ENCODE measurements at places on chromosomes 12 and 14.
A peak's percentile ranks its signal among the peaks of the same experiment; 100 is the strongest.

GRCh38 chr14:101888182-101888581, 76.2 kb upstream of the DYNC1H1 start:
- DNase-seq = no peak

DNA sequence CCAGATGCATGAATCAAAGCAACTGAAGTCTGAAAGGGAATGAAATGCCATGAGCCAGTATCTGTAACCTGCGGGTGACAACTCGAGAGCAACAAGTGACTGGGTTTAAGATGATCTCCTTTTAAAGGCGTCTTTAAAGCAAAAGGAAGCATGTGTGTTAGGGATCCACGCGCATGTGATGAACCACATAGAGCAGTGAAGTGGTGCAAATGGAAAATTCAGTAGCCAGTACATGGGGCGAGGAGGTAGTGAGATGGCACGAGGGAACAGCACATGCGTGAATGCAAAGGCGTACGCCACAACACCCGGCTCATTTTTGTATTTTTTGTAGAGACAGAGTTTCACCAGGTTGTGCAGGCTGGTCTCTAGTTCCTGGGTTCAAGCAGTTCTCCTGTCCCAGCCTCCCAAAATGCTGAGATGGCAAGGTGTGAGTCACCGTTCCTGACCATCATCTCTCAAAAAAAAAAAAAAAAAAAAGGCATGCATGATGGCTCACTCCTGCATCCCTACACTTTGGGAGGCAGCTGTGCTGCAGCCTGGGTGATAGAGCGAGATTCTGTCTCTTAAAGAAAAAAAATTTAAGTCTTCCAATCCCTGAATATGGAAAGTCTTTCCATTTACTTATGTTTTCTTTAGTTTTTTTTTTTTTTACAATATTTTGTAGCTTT, 24.6 kb upstream of the BCL7A start:
- DNase-seq = no peak

- DNase-seq = no peak
Measured at GRCh38 chr14:66174453-66174891, 311.7 kb upstream of the CCDC196 start.

DNA sequence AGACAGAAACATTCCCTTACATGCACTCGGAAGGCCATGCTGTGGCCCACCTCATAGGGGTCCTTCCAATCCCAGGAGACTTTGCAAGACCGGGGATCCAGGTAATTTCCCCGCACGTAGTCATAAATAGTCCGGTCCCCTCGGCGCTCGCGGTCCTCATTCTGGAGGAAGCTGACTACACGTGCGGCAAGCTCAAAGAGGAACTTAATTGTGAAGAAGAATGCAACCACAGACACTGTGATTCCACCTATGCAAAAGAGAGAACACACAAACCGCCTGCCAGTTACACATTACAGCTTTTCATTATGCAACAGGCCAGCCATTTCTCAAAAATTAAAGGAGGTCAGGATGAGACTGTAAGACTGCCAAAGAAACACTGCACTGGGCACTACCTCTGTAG, 28.4 kb downstream of the AREL1 start:
- no peak for DNase-seq

GRCh38 chr14:51996148-51996746, 6.9 kb downstream of the RTRAF start:
- DNase-seq = peak; percentile 22

- DNase-seq = no peak
Measured at GRCh38 chr12:6635375-6635855, 344 bp downstream of the LPAR5 start.

DNA sequence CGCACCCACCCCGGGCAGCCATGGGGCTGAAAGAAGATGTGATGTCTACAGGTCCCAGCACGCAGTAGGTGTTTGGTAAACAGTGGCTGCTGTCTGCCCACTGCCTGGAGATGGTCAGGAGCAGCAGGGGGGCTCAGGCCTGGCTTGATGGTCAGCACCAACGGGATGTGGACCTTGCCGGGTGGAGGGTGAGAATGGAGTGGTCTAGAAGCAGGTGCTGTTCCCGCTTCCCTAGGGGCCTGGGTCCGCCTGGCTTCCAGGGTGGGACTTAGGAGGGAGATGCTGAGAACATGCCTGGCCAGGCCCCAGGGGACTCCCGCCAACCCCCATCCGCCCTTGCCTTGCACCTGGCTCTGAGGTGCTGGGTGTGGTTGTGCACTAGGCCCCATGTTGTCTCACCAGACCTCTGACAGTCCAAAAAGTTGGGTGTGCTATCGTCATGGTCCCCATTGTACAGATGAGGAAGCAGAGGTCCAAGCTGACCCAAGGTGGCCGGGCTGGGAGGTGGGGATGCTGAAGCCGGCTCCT, 12.9 kb downstream of the FAM222A start:
- DNase-seq = no peak

GRCh38 chr12:76946446-76946845, 67.6 kb upstream of the CSRP2 start:
- DNase-seq = no peak

- no peak for DNase-seq
Measured at GRCh38 chr12:52977170-52977569, 28.3 kb downstream of the KRT18 start.

- no peak for DNase-seq
Measured at GRCh38 chr14:105497671-105498429, 6.8 kb downstream of the TEDC1 start.

DNA sequence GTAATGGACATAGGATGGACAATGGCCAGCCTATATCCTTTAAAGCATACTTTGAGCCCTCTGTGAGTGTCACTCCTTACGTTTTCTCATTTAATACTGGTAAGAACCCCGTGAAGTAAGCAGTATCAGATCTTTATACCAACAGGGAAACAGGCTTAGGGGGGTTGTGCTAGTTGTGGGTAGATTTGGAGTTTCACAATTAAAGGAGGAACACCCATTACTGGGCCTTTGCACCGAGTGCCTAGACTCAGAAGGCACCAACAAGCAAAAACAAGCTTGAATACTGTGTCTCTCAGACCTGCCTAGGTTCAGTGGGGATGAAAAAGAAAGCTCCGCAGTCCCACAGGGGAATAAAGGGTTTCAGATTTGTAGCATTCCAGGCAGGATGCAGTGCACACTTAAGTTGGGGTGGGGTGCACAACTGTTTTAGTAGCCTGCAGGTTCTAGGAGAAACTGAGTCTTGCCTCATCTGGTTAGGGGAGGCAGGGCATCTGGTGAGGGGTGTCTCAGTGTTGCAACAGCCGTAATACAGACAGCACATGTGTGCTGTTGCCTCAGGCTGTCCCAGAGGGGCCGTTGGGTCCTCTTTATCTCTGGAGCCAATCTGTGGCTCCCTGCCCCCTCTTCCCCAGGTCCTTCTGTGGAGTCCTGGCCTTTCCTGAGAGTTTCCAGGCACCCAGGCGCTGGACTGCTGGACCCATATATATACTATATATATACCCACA, 51.2 kb downstream of the IRAK3 start:
- DNase-seq = no peak

DNA sequence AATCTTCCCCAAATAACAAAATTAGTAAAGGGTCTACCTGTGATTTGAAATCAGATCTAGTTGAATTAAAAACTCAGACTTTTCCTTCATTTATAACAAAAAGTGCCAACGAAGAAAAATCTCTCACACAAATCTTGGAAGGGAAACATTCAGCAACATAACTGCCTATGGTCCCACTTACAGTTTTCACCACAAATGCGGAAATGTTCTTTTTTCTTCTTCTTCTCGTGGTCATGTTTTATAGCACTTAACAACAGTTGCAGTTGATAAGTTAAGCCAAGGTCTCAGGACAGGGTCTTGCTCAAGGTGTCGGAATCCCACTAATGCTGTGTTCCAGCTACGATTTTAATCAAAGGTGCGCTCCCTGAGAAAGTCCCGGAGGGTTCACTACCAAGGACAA, 10.1 kb downstream of the RNASE6 start:
- no peak for DNase-seq

DNA sequence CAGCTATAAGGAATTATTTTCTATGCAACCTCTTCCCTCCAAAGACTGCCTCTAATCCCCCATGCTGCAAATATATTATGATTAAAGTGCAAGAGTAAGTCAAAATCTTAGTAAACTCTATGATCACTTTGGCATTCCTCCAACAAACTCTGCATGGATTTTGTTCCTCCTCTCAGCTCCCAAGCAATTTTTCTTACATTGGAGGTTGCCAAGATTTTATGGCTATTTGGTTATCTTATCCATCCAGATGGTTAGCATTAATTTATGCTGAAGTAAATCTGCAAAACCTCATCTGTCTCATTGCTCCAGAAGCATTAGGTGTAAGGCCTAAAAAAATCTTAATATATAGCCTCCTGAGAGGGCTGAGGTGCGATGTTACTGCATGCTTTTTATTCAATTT, 228.1 kb downstream of the CHST11 start:
- no peak for DNase-seq

- DNase-seq = no peak
Measured at GRCh38 chr14:51929166-51929565, 60.2 kb upstream of the RTRAF start.

- no peak for DNase-seq
Measured at GRCh38 chr14:51539571-51540037, 112.1 kb upstream of the FRMD6 start.

GRCh38 chr14:103499709-103500108, 22.9 kb downstream of the CKB start:
- DNase-seq = no peak

DNA sequence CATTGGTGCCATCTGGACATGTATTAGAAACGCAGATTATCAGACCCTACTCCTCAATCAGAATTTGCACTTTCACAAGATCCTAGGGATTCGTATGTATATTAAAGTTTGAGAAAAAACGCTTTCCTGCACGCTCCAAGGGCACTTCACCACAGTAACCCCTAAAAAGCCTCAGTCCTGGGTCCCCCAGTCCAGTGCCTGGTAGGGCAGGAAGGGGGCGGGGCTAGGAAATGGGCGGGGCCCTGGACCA, 369 bp downstream of the DEPDC4 start:
- no peak for DNase-seq

- DNase-seq = no peak
Measured at GRCh38 chr14:92579244-92579936, 65.8 kb downstream of the RIN3 start.

- DNase-seq = no peak
Measured at GRCh38 chr12:75488553-75488952, 8.0 kb downstream of the GLIPR1 start.

- DNase-seq = no peak
Measured at GRCh38 chr12:4580281-4580688, 18.3 kb downstream of the DYRK4 start.

- no peak for DNase-seq
Measured at GRCh38 chr14:65993996-65994395, 492.2 kb upstream of the CCDC196 start.

DNA sequence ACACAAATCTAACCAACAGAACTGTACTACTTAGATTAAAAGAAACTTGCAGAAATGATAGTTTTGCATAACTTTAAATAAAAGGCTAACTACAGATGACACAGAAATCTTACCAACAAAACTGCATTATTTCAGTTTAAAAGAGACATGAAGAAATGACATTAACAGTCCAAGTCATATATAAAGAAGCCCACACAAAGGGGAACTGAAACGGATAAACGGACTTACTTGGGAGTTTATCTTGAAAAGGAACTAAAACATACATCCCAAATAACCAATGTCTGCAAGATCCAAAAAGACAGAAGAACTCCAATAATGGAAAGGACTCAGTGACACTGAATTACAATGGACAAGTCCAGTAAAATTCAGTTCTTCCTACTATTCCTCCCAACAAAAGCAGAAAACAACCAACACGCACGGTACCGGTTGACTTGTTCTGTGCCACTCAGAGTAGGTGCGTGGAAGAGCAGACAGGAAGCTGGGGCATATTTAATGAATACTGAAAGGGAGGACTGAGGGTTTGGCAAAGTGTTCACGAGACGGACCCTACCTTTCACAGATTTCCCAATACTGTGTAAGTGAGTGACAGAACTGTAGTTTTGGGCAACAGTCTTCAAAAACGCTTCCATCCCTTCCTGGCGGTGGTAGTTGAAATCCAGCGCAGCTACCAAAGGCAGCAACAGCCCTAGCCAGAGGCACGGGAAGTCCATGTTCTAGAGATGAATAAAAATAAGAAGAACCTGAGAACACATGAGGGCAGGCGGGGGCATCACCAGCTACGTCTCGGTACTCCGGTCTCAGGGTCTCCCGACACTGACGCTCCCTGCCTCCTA, 627 bp downstream of the CPM start:
- peak; percentile 6 for DNase-seq

DNA sequence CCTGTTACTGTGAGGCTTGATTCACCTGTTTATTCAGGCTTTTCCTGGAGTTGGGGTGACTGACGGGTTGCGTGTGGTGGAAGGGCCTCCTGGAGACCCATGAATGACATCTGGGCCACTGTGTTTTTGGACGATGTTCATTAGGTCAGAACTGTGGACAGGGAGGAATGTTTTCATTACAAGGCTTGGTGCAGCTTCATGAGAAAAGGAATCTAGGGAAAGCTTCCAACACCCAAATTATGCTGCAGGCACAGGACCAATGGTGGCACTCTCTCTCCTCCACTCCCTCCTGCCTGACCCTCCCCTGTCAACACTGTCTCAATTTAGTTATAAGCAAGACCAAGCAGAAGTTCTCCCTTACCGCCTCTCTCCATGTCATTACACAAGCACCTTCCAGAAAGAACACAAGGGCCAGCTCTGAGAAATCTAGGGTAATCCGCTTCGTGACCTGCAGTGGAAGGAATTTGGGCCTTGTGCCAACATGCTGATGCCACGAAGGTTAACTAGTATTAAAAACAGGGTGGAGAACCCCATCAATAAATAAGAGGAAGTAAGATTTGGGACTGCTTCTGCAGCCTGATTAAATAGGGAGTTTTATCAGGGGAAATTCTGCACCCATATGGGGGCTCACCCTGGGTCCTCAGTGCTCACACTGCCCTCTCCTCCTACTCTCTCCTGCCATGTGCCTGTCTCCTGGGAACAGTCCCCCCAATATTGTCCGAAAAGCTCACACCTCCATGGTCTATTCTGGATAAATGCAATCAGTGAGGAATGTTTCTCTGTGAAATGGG, 200.3 kb downstream of the KTN1 start:
- DNase-seq = no peak

- no peak for DNase-seq
Measured at GRCh38 chr12:57727758-57728395, 10.7 kb downstream of the AGAP2 start.

- no peak for DNase-seq
Measured at GRCh38 chr12:21292111-21292510, 42.6 kb downstream of the SLCO1A2 start.

GRCh38 chr14:100907240-100907639, 3.7 kb upstream of the RTL1 start:
- no peak for DNase-seq

DNA sequence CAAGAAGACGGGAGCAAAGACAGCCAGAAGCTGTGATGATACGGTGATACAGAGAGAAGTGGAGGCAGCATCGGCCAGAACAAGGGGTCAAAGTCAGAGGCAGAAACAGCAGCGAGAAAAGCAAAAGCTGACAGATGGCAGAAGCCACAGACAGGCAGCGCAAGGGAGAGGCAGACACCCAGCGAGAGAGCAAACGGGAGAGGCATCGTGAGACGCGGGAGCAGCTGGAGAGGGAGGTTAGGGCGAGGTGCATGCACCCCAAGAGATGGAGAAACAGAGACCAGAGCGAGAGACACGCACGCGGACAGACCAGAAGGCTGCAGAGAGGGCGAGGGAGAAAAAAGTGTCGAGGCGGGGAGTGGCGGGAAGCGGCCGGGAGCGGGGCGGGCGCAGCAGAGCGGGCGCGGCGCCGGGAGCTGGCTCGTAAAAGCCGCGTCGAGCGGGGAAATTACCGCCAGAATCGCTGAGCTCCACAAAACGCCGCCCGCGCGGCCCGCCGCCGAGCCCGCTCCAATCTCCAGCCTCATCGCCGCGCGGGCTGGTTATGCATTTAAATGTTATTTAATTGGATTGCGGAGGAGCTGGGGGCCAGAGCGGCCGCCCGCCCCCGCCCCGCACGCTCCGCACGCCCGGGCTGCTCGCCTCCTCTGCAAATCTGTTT, 15.6 kb downstream of the SMUG1 start:
- DNase-seq = no peak

All from central memory CD4-positive, alpha-beta T cell (primary cell).